Naive thymus-derived CD8-positive, alpha-beta T cell (primary cell): ENCODE measurements at places on chromosomes 16 and 17. TPM values are rescaled to one million over a fixed set of nuclear protein-coding genes. Genes with fewer than 3 reads are reported as not detected.

FBXL16 gene
- 29.3 TPM for total RNA-seq

SLFN5 gene
- 227 TPM for total RNA-seq

HP gene
- total RNA-seq, result not detected

IRF8 gene
- total RNA-seq, result 17.8 TPM

ZNF23 gene
- 17.6 TPM for total RNA-seq

MT1M gene
- total RNA-seq, result not detected

ADAD2 gene
- not detected for total RNA-seq

SBK1 gene
- total RNA-seq, result 21.3 TPM

NUDT7 gene
- total RNA-seq, result 5.5 TPM

- no peaks in the 10 kb centered on the region for H3K36me3 ChIP-seq
- H3K4me3 ChIP-seq, result no peak overlapping the region
- H3K27ac ChIP-seq, result no peak overlapping the region
- no peaks in the 10 kb centered on the region for H3K27me3 ChIP-seq
- no peak for DNase-seq
- peaks cover 17% of the 10 kb centered on the region for H3K4me1 ChIP-seq
Measured at GRCh38 chr16:56258508-56259424, 67.5 kb downstream of the GNAO1 start.

DNA sequence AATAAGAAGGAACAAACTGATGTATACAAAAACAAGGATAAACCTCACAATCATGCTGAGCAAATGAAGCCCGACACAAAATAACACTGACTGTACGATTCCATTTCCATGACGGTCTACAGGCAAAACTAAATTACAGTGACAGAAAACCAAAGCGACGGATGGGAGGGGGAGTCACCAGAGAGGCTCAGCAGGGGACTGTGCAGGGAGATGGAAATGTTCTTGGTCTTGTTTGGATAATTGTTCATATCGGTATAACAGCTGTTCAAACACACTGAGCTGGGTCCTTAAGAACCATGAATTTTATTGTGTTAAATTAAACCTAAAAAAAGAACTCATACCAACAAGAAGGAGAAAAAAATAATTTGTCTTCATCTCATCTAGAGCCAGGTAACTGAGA lies 97.8 kb downstream of the NXN start:
- no peaks in the 10 kb centered on the region for H3K36me3 ChIP-seq
- peaks cover 8% of the 10 kb centered on the region for H3K4me1 ChIP-seq
- H3K4me3 ChIP-seq, result no peak overlapping the region
- DNase-seq, result no peak

- peaks cover 9% of the 10 kb centered on the region for H3K4me1 ChIP-seq
- H3K4me3 ChIP-seq, result peak overlapping the region; percentile 94
- H3K27ac ChIP-seq, result peak overlapping the region; percentile 47
- DNase-seq, result no peak
- H3K27me3 ChIP-seq, result no peaks in the 10 kb centered on the region
Measured at GRCh38 chr17:75844530-75845057, 390 bp upstream of the UNC13D start.

DNA sequence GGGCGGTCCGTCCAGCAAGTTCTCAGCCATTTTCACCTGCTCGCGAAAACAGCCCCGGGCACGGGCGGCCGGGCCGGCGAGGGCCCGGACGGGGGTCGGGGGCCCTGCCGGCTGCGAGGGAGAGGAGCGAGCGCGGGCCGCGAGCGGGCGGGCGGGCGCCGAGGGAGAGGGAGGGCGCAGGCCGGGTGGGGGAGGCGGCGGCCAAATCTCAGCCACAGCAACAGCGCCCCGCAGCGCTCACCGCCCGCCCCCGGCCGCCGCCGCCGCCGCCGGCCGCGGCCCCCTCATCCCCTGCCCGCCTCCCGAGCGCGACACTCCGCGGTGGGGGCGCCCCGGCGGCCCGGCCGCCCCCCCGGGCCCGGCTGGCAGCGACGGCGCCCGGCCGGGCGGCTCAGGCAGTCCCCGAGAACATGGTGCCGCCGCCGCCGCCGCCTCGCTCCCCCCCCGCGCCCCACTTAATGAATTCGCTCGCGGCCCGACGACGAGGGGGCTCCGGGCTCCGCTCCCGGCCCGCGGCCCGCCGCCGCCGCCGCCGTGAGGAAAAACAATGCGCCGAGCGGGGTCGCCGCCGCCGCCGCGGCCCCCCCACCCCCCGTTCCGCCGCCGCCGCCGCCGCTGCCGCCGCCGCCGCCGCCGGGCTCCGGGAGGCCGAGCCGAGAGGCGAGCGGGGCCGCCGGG lies 487 bp downstream of the CREBBP start:
- H3K4me3 ChIP-seq, result peak overlapping the region; percentile 93
- H3K27ac ChIP-seq, result peak overlapping the region; percentile 95
- H3K4me1 ChIP-seq, result peaks cover 32% of the 10 kb centered on the region
- H3K36me3 ChIP-seq, result no peaks in the 10 kb centered on the region

GRCh38 chr16:885391-885790 lies 84.9 kb upstream of the GNG13 start:
- peaks cover 3% of the 10 kb centered on the region for H3K36me3 ChIP-seq
- no peak for DNase-seq
- no peaks in the 10 kb centered on the region for H3K4me1 ChIP-seq
- H3K27me3 ChIP-seq, result no peaks in the 10 kb centered on the region
- H3K27ac ChIP-seq, result no peak overlapping the region

- no peaks in the 10 kb centered on the region for H3K36me3 ChIP-seq
- peaks cover 17% of the 10 kb centered on the region for H3K4me1 ChIP-seq
- no peak for DNase-seq
- H3K27me3 ChIP-seq, result no peaks in the 10 kb centered on the region
Measured at GRCh38 chr17:48335146-48335784, 94.7 kb downstream of the SKAP1 start.

GRCh38 chr17:35617505-35617904 lies 30.4 kb downstream of the AP2B1 start:
- peaks cover 36% of the 10 kb centered on the region for H3K36me3 ChIP-seq
- DNase-seq, result no peak
- peaks cover 11% of the 10 kb centered on the region for H3K4me1 ChIP-seq
- H3K27ac ChIP-seq, result no peak overlapping the region

GRCh38 chr17:206941-207560 lies 25.6 kb upstream of the DOC2B start:
- H3K27me3 ChIP-seq, result no peaks in the 10 kb centered on the region
- no peaks in the 10 kb centered on the region for H3K4me1 ChIP-seq
- H3K4me3 ChIP-seq, result no peak overlapping the region

DNA sequence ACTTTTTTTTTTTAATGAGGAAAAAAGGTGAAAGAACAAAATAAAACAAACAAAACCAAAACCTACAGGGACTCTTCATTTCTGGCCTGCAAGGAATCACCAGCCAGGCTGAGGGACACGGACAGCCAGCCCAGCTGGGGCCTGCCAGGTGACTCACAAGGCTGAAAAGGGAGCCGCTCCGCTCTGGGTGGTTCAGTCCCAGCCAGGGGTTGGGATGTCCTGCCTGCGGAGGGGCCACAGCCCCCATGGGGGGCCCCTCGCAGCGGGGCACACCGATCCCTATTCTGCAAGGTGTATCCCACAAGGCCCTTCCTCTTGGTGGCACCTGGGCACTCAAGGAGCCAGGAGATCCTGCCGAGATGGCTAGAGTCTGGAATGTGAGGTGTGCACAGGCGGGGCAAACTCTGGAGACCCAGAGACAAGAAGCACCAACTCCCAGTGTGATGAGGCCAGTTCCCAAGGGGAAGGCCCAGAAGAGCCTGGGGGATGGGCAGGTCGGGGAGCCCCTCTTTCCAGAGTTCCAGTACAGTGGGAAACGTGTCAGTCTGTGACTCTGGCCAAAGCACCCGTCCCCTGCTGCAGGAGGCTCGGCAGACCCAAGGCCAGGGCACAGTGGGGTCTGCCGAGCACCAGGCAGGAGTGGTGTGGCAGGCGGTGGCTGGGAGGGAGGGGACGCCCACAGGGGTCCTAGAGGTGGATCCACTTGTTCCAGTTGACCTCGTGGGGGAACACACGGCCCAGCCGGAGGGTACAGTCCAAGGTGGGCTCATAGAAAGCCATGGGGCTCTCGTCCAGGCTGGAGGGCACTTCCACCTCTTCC lies 58.9 kb downstream of the IL21R start:
- no peak for DNase-seq
- peak overlapping the region; percentile 87 for H3K27ac ChIP-seq

DNA sequence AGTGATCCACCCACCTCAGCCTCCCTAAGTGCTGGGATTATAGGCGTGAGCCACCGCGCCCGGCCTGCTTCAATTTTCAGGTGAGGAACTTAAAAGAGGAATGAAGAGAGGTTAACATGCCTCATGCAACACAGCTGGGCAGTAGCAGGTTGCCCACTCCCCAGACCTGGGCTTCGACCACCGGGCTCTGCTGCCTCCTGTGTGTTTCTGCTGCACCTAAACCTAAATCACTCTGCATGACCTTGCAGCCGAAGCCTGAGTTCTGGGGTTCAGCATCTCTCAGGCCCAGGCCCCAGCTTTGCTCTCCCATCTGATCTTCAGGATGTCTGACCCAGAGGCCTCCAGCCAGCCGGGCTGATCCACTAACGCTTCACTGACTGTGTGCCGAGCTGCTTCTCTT lies 112.6 kb downstream of the OR1D5 start:
- H3K27me3 ChIP-seq, result no peaks in the 10 kb centered on the region
- H3K4me3 ChIP-seq, result no peak overlapping the region
- no peak overlapping the region for H3K27ac ChIP-seq

- peaks cover 58% of the 10 kb centered on the region for H3K36me3 ChIP-seq
- H3K4me1 ChIP-seq, result peaks cover 17% of the 10 kb centered on the region
- DNase-seq, result no peak
- no peak overlapping the region for H3K27ac ChIP-seq
Measured at GRCh38 chr16:71848622-71849021, 2.8 kb downstream of the ATXN1L start.

GRCh38 chr17:74466828-74467184 lies 372 bp downstream of the CD300A start:
- no peaks in the 10 kb centered on the region for H3K27me3 ChIP-seq
- H3K27ac ChIP-seq, result no peak overlapping the region
- H3K4me1 ChIP-seq, result peaks cover 31% of the 10 kb centered on the region
- DNase-seq, result no peak
- H3K4me3 ChIP-seq, result peak overlapping the region; percentile 56

GRCh38 chr17:13378361-13378760 lies 223.4 kb downstream of the HS3ST3A1 start:
- H3K27me3 ChIP-seq, result peaks cover 10% of the 10 kb centered on the region
- H3K4me1 ChIP-seq, result peaks cover 4% of the 10 kb centered on the region
- no peaks in the 10 kb centered on the region for H3K36me3 ChIP-seq
- DNase-seq, result no peak

- no peaks in the 10 kb centered on the region for H3K27me3 ChIP-seq
- no peaks in the 10 kb centered on the region for H3K36me3 ChIP-seq
- DNase-seq, result peak; percentile 62
Measured at GRCh38 chr17:10114931-10115535, 83.4 kb downstream of the GAS7 start.
